ENCODE measurements at places on chromosomes 5 and 9.

DNA sequence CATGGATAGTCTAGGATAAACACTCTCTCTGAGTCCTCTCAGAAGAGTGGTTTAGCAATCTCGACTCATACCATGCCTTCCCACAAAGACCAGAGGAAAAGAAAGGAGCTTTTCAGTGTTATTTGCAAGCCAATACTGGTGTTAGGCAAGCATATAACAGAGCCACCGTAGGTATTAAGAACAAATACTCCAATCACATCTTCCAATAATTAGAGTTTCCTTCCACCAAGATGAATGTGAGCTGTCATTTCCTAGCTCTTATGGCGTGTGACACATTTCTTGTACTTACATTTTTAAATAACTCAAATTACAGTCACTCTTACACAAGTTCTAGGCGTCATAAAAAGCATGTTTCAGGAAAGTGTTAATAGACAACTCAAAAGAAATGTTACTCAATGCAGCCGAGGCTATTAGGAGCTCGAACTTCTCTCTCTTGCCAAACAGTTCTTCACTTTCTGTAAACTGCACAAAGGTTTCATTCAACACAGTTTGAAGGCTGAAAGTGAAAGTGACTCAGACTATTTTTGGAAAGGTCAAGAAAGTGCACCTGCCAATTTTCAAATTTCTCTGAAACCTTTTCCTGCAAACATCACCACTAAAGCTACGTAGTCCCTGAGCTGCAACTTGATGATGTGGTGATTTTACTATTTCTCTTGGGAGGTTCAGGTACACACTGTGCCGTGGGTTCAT is 153.8 kb downstream of the AUH start:
- peak; percentile 30 for DNase-seq

DNA sequence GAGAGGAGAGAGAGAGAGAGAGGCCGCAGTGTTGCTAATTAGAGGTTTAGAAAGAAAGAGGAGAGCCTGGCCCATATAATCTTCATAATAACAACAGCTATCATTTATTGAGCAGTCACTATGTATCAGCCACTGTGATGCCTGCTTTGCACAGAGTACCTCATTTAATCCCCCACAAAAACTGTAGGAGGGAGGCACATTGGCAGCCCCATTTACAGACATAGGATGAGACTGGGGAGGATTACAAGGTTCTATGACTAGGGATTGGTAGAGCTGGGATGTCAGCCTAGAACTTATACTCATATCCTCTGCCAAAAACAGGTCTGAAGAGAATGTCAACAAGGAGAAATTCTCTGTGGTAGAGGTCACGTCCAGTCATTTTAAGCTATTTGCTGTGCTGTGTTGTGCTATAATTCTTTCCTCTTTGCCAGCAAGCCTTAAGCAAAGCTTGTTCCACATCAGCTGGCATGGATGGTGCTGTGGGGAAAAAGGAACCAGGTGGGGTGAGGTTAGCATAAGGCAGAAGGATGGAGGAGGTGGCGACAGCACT is 6.7 kb upstream of the GCNT4 start:
- no peak for DNase-seq

DNA sequence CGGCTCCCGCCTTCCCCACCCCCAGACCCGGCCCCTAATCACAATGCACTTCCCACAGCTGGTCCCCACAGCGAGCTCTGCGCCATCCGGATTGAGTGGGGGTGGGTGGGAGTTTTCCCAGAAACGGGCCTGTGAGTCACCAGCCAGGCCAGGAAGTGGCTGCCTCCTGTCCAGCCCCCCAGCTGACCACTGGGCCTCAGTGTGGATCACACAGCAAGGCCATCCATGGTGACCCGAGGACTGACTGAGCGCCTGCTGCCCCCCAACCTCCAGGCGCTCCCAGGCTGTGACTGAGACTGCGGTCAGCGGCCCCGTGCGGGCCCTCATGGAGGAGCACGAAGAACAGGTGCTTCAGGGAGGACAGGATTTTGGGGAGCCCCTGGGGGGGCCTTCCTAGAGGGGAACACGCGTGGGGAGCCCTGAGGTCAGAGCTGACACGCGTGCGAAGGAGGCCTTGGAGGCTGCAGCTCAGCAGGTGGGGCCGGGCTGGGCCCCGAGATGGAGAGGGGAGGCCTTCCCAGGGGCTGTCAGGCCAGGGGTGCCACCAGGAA is 48.3 kb upstream of the EGFL7 start:
- peak; percentile 96 for DNase-seq

GRCh38 chr5:78116167-78116566 is 178.3 kb downstream of the AP3B1 start:
- no peak for DNase-seq

DNA sequence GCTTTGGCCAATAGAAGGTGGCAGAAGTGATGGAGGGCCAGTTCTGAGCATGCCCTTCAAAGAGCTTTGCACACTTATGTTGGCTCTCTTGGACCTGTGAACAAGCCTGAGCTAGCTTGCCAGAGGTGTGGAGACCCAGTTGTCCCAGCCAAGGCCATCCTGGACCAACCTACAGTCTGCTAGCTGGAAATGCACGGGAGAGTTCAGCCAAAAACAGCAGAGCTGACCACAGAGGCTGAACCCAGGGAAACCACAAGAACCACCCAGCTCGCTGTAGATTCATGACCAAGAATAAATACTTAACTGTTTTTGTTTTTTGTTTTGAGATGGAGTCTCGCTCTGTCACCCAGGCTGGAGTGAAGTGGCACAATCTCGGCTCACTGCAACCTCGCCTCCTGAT is 65.4 kb upstream of the HAND1 start:
- DNase-seq: no peak

- DNase-seq: no peak
Observed at GRCh38 chr9:79799691-79800335, 228.0 kb downstream of the TLE4 start.

DNA sequence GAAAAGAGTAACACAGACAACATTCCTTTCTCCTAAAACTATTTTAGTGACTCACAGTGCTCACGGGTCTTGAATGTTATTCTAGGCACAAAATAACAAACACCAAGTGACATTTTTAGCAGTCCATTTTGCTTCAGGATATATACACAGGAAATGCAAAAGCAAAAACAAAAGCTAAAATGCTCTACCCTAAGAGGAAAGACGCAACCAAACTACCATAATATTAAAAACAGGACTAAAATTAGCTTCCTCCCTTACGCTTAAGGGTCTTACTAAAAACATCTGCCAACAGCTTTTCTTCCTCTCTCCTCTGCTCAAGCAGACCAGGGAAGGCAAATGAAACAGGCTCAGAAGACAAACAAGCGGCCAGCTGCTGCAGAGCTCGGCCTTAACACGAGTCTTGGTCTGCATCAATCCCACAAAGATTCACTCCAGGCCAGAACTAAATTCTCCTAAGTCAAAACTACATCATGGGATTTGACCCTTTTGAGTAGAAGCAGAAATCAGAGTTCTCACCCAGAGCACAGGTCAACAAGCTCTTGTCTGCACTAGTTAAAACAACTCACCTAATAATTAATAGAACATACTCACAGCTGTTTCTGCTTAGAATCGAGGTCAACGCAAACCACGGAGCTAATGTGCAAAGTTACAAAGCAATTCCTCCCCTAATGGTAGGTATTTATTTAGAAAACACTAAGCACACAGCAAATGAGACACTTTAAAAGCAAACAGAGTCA is 62.3 kb downstream of the RAPGEF1 start:
- peak; percentile 81 for DNase-seq

GRCh38 chr5:142012186-142012785 is 541 bp downstream of the GNPDA1 start:
- DNase-seq: peak; percentile 78

- peak; percentile 24 for DNase-seq
Observed at GRCh38 chr5:88269222-88269771, 652 bp upstream of the TMEM161B start.

DNA sequence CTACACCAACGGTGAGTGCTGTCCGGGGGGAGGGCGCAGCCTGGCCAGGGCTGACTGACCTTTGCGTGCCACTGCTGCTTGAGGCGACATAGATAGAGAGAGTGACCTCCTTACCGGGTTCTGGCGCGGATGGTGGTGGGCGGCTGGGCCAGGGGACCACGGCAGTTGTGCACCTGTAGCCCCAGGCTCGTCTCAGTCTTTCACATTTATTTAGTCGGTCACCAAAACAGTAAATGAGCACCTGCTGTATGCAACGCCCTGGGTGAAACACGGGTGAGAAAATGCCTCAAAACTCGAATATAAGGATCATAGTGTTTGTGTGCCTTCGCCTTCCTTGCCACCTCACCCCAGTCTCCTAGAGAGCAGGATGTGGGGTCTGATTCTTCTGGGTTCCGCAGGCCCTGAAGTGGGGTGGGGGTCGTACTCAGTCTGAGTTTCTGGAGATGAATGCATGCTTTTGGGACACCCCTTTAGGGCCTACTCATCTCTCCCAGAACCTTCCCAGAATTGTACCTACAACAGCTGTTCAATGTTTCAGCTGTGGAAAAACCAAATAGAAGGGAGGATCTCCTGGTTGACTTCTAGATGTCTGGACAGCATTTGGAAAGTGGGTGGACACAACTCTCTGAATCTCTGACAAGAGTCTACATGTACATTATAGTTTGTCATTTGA is 714 bp downstream of the SEC24A start:
- DNase-seq: peak; percentile 27

GRCh38 chr9:3457175-3457574 is 68.6 kb downstream of the RFX3 start:
- DNase-seq: no peak

- no peak for DNase-seq
Observed at GRCh38 chr9:9142001-9142400, 1342.4 kb upstream of the DMAC1 start.

DNA sequence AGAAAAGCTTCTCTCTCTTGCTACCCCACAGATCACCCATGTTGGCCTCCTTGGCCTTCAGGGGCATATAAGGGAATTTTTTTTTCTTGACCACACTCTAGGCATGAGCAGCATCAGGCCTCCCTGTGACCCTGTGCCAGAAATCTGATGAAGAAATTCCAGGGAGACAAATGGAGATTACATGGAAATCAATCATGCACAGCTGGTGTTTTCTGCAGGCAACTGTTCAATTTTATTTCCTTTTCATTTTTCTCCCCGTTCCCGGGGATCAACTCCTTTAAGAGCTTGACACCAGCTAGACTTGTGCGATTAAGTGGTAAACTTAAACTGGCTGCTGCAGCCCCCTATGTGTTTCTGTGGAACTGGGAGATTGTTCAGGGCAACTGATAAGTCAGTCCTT is 59.3 kb downstream of the GALNT10 start:
- no peak for DNase-seq

DNA sequence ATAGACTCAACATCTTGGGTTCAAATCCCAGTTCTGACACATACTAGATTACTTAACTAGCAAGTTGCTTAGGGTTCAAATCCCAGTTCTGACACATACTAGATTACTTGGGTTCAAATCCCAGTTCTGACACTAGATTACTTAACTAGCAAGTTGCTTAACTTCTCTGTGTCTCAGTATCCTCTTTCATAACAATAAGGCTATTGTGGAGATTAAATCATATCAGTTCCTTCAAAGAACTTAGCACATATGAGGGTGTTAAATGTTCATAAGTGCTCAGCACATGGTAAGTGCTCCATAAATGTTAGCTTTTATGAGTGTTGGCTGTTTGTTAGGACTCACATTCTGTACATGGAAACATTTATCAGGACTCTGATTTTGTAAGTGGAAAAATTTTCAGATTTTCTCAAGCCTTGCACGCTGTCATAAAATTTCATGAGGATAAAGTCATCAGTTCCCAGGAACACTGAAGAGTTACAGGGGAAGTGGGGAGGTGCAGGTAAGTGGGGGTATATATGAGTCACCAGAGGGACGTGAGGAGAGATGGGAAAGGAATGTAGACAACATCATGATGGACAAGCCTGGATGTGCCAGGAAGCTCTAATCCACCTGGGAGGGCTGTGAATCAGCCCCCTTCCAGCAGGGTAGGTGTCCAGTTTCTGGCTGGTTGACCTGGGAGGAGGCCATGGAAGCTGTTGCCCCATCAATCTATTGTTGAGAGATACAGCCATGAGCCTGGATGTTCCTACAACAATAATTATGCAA is 532.2 kb upstream of the WWC1 start:
- no peak for DNase-seq

- no peak for DNase-seq
Observed at GRCh38 chr5:33074548-33074947, 363.4 kb downstream of the NPR3 start.

DNA sequence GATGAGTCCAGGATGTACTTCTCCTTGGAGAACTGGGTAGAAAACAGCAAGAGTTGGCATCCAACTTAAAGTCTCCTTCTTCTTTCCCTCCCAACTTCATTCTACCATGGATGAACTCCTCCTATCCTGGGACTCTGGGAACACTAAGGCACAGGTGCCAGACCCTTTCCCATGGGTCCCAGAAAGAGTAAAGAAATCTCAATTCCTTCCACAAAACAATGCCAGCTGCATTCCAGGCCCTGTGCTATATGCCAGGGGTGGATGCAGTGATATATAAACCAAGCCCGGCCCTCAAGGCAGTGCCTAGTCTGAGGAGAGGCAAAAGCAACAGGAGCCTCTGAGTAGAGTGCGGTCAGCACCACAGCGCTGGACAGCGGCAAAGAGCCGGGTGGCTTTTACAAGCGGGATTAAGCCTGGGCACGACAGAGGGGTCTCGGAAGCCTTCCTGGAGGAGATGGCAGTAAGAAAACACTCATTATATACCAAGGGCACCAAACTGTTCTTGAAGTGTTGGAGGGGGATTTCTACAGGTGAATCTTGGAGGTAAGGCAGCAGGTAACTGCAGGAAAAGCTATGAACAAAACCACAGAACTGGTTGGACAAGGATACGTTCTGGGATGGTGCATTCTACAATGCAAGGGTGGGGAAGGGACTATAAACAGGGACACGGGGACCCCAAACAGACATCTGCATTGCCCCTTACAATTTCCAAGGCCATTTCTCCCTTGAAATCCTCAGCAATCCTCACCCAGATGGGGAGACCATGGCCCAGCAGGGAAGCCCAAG is 16.4 kb upstream of the TOR2A start:
- DNase-seq: peak; percentile 40

GRCh38 chr5:146084376-146084775 is 21.0 kb downstream of the PLAC8L1 start:
- DNase-seq: no peak

DNA sequence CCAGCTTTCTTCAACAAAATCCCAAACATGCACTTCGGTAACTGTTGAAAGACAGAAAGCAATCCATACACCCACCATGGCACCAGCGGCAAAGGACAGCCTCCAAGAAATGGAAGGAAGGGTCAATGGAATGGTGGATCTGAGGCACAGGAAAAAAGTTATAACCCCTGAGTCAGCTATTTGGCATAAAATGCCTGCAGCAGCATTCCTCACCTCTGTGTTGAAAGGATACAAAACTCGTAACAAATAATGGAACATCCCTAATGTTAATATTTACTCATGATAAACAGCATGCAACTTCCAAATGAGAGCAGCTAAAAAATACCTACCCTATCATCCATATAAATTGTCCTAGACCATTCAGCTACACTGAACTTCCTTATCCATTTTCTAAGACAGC is 9.4 kb downstream of the FBXW11 start:
- DNase-seq: no peak

GRCh38 chr5:149543361-149544027 is 7.7 kb downstream of the CSNK1A1 start:
- DNase-seq: no peak

DNA sequence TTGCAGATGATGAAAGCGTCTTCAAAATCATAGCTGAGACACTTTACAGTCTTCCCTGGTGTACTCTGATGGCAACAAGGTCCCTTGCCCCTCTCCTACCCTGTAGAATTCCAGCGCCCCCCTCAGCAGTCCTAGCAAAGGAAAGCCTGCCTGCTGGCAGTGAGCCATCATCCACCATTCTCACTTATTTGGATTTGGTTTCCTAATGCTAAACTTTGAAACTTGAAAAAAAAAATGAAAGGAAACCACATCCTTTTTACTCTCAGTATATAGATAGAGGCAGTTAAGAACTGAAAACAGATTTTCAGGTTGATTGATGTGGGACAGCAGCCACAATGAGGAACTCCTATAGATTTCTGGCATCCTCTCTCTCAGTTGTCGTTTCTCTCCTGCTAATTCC is at the start of gene GZMA:
Gene GZMA (plus strand): TSS at position 299 of the 400 bp plus-strand sequence. CDS start 37 bp downstream, at position 336.
- DNase-seq: peak; percentile 7
